ENCODE measurements at places on chromosomes 16 and 17.

- no peak for DNase-seq
These were observed 24.8 kb downstream of the GINS2 start for GRCh38 chr16:85663891-85664321.

DNA sequence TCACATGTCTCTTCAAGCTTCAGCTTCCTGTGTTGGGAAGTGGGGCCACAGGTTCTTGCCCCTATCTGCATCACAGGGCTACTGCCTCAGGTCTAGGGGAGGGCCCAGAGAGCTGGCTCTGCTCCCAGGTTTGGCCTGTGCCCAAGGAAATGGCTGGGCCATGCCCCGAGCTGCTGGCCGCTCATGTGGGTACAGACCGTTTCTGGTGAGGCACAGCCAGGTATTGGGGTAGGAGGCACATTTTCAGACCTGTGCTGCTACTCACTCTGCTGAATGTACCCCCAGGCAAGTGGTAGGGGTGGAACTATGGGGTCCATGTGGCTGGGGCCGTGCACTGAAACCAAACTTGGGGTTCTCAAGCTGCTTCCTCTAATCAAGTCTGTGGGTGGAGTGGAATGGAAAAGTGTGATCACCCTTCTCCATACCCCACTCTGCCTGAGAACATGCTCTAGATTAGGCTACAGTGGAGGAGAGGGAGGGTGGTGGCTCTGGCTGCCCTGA lies 4.6 kb downstream of the GAS2L2 start:
- no peak for DNase-seq

DNA sequence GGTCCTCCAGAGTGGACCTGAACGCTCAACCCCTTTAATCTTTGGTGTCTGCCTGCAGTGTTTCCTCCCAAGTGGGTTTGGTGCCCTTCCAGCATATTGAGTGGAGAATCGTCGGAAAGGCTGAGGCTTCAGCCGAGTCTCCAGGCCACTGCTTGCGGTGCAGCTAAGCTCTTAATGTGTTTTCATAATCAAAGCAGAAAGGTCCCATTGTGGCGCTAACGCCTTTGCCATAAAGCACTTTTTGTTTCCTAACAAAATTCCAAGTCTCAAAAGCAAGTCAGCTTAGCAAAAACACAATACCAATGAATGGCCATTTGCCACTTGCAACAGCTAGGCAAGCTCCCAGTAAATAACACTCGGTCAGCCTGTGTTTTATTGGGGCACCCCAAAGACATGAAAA lies 57.6 kb downstream of the KSR1 start:
- peak; percentile 65 for DNase-seq

DNA sequence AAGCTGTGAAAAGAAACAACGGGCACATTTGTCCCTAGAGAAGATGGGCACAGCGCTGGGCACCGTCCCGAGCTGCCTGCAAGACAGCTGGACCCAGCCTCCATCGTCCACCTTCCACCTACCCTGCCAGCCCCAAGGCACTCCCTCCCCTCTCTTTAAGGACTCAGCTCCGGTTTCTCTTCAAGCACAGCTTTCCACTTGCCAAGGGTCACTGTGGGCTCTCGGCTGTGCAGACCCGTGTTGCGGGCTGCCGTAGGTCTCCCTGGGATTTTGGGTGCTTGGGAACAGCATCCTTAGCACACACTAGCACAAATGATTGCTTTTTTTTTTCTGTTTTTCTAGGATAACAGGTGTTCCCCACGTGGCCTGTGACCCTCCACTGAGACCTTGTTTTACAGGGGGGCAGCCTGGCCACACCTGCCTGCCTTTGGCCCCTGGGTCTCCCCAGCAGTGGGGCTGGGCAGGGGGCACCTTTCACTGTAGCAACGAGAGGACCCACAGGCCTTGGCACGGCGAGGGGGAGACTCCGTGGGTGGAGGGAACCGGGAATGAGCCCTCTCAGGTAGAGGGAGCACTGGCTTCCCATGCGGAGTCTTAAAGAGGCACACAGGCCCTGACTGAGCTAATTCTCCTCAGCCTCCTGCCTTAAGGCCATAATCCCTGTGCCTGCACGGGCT lies 1.4 kb downstream of the CHMP6 start:
- DNase-seq = peak; percentile 70

- no peak for DNase-seq
These were observed 327.0 kb downstream of the FOXL1 start for GRCh38 chr16:86905302-86905701.

GRCh38 chr16:61564716-61565115 lies 471.5 kb downstream of the CDH8 start:
- no peak for DNase-seq

GRCh38 chr16:100989-101388 lies 23.0 kb downstream of the MPG start:
- no peak for DNase-seq
